CD4-positive, alpha-beta T cell treated with Interleukin-21 for 1 hour (primary cell): ENCODE measurements at places on chromosomes 12 and 14.
A peak's percentile ranks its signal among the peaks of the same experiment; 100 is the strongest.

DNA sequence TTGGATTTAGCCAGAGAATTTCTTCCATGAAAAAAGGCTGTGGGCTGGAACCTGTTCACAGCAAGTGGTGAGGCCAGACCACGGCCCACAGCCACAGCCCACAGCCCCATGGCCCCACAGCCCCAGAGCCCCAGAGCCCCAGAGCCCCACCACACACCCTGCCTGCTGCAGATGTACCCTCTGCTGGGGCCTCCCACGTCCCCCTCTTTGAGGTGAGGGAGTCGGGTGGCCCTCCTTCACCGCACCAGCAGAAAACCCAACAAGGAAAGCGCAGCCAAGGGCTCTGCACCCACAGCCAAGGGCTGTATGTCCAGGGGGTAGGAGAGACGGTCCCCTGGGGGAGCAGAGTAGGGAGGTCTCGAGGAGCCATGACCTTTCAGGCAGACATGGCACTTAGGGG, 327.5 kb upstream of the DIO3 start:
- DNase-seq = no peak

DNA sequence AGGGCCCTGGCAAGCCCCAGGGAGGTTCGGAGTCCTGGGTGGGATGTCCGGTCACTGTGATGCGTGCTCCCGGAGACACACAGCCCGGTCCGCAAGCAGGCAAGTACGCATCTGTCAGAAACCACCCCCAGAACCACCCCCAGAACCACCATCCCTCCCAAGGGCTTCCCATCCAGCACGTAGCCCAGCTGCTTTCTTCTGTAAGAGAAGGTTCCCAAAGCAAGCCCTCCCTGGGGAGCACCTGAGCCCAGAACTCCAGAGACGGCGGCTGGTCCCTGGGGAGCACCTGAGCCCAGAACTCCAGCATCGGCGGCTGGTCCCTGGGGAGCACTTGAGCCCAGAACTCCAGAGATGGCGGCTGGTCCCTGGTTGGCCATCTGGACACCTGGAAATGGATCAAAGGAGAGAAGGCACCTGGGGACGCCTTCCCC, 2.6 kb upstream of the FBRSL1 start:
- DNase-seq = no peak

GRCh38 chr12:57224973-57225679, 4.4 kb upstream of the SHMT2 start:
- DNase-seq = peak; percentile 62

DNA sequence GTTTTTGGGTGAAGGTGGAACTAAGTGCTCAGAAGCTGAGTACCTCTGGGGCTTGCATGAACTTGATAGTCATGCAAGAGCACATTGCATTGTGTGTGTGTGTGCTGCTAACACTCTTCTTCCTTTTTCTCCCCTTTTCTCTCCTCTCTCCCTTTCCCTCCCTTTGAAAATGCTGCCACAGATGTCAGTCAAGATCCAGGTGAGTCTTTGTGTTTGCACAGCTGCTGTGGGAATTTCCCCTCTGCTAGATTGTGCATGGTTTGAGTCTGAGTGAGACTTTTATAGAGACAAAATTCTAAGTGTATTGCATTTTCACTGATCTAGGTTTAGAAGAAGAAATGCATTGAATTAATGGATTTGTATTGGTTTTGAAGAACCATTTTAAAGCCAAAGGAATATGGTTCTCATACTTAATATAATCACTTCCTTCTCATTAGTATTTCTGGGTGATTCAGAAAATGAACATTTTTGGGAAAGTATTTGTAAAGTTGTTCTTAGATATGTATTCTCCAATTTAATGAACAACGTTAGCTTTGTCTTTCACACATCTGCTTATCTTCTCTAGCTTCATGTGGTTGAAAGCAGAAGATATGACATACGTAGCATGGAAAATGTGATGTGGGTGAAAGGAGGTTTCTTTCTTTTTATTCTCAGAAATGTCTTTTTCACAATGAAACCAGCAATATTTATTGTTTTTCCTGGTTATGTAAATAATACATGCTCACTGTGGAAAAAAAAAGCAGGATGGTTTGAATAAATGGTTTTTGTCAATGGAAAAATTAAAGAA, 108.5 kb downstream of the NRXN3 start:
- DNase-seq = no peak

- DNase-seq = no peak
Observed at GRCh38 chr14:31060253-31060875, 34.2 kb upstream of the STRN3 start.

GRCh38 chr14:79242666-79243065, 968.6 kb downstream of the DIO2 start:
- DNase-seq = no peak

DNA sequence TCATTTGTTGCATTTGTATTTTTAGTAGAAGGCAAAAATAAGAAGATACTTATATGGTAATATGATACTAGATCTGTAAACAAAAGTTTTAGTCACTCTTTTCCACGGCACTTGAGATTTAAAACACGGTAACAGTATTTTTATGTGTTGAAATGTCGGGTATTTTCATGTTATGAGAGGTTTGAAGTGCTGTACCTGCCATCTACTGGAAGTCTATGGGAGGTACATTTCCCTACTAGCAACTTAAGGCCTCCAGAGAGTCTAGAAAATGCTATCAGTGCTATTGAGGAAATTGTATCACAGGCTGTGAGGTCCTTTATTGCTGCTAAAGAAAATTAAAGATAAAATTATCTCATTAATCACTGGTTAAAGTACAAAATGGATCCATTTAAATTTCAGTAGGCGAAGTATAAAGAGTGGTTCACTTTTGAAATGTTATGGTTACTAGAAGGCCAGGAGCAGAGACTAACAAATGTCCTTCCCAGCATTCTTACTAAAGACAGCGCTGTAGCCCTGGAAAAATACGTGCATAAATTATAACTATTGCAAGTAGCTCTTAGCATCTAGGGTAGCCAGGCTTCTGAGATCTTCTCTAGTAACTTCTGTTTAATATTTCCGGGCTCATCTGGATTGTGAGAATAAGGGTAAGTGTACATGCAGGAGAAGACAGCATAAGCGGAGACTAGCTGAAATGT, 77.6 kb upstream of the PRKD1 start:
- DNase-seq = no peak

GRCh38 chr12:67477681-67478265, 170.8 kb upstream of the DYRK2 start:
- no peak for DNase-seq

DNA sequence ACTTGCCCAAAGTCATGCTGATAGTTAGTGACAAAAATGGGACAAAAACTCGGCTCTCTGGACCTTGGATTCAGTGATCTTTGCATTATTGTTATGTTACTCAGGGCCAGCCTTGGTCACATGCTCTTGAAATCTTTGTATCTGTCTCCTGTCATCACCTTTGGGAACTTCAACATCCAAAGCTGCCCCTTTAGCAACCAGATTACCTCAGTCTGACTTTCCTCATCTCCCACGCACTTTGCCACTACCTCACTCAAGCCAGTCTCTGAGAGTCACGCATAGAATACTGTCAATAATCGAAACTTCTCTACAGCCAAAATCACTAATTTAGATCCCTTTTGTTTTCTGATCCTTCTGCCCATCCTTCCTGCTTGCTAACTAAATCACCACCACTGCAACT, 90.8 kb upstream of the DAAM1 start:
- no peak for DNase-seq

- DNase-seq = no peak
Observed at GRCh38 chr12:69105101-69105962, 134.0 kb upstream of the CPSF6 start.

- no peak for DNase-seq
Observed at GRCh38 chr12:110669193-110669502, 19.8 kb downstream of the HVCN1 start.

DNA sequence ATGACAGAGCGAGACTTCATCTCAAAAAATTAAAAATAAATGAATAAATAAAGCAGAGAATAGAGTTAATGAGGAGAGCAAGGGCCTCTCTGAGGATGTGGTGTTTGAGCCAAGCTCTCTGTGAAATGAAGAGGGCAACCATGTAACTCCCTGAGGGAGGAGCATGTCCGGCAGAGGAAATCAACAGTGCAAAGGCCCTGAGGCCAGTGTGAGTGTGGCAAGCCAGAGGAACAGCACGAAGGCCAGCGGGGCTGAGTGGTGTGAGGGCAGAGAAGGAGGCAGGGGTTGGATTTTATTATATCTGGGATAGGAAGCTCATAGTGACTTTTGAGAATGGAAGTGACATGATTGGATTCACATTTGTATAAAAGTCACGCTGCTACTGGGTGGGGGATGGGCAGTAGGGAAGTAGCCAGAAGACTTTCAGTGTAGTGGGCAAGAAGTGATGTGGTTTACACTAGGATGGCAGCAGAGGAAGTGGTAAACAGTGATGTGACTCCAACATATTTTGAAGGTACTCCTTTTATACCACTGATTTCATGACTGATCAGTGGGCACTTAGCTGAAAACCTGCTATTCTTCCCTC, 10.3 kb upstream of the LRP1-AS start:
- peak; percentile 12 for DNase-seq

- DNase-seq = no peak
Observed at GRCh38 chr12:54667945-54668344, 19.8 kb upstream of the DCD start.

DNA sequence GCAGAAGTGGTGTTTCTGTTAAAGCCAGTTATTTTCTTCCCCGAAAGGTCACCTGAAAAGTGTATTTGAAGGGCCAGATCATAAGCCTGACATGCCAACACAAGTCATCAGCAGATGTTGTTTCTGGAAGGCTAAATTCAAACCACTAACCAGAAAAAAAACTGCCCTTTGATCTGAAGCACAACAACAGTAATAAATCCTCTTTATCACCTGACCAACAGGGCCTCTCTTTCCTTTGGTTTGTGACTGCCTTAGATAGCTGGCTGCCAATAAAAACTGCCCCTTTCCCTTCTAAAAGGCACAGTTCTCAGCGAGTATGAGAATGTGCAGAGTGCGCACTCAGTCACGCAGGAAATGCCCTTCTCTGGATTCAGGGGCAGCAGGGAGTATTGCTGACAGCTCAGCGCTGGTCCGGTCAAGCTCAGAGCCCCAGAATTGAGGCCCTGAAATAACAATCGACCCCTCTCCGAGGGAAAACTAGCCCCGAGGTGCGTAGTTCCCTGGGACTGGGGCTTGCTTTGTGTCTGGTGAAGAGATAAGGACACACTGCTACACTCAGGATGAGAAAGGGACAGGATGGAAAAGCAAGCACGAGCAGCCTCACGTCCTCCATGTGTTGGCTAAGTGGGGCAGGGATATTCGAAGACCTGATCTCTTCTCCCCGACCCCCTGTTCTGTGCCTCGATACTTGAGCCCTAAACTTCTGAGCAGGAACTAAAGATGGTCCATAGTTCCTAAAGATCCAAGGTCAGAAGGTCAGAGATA, 184.2 kb upstream of the GZMB start:
- no peak for DNase-seq

- no peak for DNase-seq
Observed at GRCh38 chr12:47825173-47825639, 5.5 kb upstream of the HDAC7 start.

DNA sequence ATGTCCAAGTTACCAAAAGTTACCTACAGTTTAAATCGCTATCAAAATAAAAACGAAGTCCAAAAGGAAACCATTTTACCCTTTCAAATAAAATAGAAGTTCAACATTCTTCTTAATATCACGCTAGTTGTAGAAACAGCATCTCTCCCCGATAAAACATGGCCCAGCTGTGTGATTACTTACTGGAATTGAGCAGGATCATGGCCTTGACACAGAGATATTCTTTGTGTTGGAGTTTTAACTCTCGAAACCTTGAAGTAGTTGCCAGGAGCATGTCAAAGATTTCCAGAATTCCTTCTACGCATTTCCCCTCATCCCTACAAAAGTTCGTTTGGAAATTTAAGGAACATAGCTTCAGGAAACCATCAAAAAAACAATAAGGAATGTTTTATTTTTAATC, 44.8 kb downstream of the ESR2 start:
- DNase-seq = no peak
